ENCODE measurements at places on chromosomes 5 and 9.
A peak's percentile ranks its signal among the peaks of the same experiment; 100 is the strongest.

DNA sequence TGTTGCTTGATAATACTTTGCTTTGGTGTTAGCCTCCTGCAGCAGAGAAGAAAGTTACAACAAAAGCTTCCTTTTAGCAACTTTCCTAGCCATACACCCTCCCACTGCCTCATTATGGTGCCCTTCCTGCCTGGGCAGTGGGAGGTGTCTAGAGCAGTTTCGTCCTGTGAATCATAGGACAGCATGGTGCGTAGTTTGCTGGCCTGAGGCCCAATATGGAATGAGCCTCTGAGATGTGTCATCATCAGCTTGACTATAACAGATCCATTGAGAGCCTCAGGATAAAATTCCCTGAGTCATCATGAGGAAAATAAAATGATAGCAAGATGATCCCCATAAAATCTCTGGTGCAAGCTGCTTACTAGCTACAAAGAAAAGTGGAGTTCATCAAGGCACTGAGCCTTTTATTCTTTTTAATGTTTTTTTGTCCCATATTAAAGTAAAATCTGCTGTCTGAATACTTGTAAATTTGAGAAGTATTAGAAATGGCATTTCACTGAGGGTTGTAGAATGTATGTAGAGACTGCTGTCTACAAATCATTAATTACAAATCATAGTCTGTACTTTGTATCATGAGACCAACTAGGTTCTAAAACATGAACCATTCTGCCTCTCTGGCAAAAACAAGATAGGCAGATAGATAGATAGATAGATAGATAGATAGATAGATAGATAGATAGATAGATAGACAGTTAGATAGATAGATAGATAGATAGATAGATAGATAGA lies 303.0 kb upstream of the PDE4D start:
- DNase-seq, result peak; percentile 16

DNA sequence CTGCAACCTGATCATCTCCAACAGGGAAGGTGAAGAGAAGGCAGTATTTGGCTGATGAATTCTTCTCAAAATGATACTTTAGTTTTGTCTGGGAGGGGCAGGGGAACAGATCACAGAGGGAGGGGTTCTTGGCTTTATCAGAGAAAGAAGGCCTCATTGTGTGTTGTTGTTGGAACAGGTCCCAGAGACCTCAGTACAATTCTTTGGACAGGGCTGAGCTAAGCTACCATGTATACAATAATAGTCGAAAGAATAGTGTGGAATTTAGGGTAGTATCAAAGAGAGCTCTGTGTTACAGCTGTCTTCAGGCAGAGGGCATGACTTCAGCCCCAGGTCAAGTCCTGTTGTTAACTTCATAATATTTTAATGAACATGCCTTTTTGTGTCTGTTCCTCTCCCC lies 39.9 kb downstream of the ARHGAP26 start:
- no peak for DNase-seq

DNA sequence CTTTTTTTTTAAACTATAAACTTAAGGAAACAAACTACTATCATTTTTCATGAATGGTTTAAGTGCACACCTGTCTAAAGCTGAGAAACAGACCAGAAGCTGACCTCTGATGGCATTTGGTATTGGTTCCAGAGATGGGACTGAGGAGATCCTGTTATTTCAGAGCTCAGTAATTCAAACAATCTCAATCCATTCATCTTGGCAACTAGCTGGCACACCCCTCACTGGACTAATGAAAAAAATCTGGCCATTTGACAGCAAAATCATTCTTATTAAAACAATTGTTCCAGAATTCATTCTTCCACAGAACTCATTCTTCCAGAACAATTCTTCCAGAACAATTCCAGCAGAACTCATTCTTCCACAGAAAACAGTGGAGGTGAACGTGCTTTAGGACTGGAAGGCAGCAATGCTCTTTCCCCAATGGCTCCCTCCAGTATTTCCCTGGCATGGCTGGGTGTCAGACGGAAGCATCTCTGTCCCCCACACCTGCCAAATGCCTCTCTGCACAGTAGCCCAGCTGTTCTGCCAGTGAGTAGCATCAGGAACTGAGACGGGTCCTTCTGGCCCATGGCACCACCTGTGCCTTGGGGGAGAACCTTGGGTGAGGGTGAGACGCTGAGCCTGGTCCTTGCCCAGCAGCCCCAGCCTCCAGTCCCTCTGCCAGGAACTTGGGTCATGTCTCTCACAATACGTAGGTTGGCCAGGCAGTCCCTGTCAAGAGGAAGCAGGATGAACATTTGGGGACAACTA lies 87.5 kb upstream of the EQTN start:
- DNase-seq, result no peak

DNA sequence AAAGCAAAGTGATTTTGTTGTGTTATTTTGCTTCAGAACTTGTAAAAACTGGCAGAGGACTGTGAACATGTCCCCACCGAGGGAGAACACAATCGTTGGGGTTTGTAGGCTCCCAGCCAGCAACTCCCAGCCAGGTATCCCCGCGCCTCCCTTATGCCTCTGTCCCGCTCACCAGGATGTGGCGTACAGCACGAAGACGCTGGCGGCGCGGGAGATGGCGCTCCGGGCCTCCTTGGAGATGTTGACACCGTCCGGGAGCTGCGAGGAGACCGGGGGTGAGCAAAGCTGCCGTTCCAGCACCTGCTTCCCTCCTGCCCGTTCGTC lies 630 bp downstream of the POLE3 start:
- DNase-seq, result no peak

DNA sequence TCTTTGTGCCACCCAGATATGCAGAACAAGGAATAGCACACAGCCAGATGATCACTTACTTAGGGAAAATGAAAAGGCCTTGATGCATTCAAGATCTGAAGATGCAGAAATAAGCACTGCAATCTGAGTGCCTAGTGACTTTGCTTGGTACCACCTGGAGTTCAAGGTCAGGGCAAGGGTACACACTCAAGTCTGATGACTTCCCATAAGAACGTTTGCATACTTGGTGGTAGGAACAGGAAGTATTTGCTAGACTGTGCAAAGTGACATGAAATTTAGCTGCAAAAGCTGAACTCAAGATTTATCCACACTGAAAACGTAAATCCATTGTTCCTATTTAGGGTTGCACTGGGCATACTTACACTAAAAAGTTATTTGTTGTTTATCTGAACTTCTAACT lies 177.1 kb downstream of the PIK3R1 start:
- no peak for DNase-seq

DNA sequence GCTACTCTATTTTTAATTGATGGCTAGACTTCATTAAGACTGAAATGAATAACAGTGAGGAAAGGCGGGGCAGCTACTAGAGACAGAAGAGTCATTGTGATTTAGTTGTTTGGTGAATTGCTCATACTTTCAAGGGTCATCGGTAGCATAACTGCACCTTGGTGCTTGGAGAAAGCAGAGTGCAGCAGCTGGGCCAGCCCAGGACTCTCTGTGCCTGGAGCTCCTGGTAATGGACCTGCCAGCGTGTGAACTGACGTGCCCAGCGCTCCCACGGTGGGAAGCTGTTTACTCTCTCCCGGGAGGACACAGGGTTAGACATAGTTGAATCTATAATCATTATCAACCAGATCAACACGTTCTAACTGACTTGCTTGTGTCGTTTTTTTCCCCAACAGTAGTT lies 42.9 kb downstream of the LURAP1L start:
- no peak for DNase-seq
